ENCODE measurements at places on chromosomes 1 and 21.

DNA sequence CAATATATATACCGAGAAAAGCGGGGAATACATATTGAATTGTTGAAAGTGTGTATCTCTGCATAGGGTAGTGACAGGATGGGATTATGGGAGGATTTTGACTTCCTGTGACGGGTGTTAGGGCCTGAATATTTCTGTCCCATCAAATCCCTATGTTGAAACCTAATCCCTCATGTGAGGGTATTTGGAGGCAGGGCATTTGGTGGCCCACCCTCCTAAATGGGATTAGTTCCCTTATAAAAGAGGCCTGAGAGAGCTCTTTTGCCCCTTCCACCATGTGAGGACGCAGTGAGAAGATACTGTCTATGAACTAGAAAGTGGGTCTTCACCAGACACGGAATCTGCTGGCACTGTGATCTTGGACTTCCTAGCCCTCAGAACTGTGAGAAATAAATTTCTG is 137.3 kb downstream of the ZSCAN20 start:
- no peak for DNase-seq

- no peak for DNase-seq
Measured at GRCh38 chr1:81174811-81175476, 625.8 kb upstream of the ADGRL2 start.

GRCh38 chr21:38811257-38811656 is 5.5 kb downstream of the ETS2 start:
- DNase-seq, result no peak

DNA sequence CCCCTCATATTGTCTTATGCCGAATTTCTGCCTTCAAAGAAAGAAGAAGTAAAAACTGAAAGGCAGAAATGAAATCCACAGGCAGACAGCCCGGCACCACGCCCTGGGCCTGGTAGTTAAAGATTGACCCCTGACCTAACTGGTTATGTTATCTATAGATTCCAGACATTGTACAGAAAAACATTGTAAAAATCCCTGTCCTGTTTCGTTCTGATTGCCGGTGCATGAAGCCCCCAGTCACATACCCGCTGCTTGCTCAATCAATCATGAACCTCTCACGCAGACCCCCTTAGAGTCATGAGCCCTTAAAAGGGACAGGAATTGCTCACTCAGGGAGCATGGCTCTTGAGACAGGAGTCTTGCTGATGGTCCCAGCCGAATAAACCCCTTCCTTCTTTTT is 49.3 kb downstream of the JMJD4 start:
- no peak for DNase-seq

DNA sequence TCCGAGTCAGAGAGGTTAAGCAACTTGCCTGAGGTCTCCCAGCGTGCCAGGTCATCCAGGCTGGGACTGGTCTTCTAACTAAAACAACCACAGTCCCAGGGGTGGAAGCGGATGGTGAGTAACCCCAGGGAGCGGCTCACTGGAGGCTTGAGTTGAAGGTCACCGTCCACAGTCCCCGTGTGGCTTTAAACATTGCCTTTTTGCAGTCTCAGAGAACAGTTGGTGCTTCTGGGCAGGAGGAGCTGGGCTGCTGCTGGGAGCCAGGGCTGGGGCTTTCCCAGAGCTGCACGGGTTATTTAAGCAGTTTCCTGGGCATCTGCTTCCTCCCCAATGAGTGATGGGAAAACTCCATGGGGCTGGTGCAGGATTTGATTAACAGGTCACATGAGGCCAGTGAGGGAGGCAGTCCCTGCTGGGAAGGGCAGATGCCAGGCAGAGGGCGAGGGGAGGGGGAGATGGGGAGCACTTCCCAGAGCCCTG is 12.3 kb downstream of the ARHGEF10L start:
- no peak for DNase-seq

GRCh38 chr1:182601416-182601786 is 2.8 kb downstream of the RGS16 start:
- DNase-seq, result no peak
